ENCODE measurements at places on chromosomes 12 and 14.

DNA sequence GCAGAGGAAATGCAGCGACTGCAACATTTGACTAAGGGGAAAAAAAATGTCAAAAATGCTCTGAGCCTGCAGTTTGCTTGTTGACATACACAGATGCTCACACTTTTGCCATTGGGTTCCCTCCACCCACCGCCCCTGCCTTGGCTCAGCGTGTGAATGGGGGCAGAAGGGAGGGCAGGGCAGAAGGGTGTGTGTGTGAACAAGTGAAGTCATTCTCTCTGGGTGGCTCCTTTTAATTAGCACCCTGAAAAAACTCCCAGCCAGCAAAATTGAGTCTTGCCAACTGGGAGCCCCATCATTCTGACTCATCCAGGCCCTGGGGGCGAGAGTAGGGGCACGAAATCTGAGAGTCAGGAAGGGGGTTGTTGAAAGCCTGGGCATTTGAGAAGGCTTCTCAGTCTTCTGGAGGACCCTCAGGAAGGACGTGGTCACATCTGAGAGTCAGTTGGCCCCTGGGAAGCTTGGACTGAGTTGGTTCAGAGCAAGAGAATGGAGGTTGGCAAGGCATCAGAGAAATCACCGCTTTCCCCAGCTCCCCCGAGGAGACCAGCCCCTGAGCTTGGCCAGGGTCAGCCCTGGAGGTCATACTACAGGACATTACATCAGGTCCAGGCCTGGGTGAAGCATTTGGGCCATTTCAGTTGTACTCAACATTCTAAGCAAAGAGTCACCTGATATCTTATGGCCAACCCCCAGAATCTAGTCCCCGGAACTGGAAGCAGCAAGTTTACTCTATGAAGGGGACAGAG, 22.7 kb upstream of the KRT78 start:
- no peak for DNase-seq

GRCh38 chr12:130141105-130141504, 21.2 kb upstream of the FZD10 start:
- no peak for DNase-seq

DNA sequence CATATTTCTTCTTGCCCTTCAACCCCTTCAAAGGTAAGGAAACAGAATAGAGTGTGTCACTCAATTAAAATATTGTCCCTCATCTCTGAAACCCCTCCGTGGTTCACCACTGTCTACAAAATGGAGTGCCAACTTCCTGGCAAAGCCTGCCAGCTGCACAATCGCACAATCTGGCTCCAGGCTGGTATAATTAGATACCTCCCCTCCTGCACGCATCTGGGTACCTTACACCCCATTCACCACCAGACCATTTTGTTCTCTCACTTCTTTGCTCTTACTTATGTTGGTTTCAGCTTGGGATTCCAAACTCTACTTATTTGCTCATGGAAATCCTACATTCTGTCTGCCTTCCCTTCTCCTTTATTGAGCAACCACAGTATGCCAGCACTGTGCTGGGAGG, 314.9 kb downstream of the NUAK1 start:
- no peak for DNase-seq

GRCh38 chr14:34536951-34537676, 2.4 kb downstream of the EAPP start:
- DNase-seq: no peak

- no peak for DNase-seq
Observed at GRCh38 chr14:45332360-45332988, 79.5 kb upstream of the MIS18BP1 start.

DNA sequence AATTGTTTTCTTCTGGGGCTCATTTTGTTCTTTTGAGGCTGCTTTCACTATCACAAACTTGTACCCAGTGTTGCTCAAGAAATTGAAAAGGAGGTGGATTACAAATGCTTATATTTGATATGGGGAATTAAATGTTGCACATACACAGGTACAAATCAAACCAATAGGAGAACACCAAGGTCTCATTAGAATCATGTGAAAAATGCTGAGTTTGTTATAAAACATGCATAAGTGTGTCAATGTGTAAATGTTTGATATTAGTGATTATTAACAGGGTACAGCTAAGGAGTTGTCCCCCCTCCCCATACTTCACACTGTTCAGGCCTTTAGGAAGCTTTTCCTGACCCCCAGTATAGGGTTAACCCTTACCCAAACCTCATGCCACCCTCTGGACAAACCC, 971.2 kb upstream of the SEL1L start:
- no peak for DNase-seq

GRCh38 chr12:29634057-29634456, 136.6 kb upstream of the OVCH1 start:
- DNase-seq: no peak

DNA sequence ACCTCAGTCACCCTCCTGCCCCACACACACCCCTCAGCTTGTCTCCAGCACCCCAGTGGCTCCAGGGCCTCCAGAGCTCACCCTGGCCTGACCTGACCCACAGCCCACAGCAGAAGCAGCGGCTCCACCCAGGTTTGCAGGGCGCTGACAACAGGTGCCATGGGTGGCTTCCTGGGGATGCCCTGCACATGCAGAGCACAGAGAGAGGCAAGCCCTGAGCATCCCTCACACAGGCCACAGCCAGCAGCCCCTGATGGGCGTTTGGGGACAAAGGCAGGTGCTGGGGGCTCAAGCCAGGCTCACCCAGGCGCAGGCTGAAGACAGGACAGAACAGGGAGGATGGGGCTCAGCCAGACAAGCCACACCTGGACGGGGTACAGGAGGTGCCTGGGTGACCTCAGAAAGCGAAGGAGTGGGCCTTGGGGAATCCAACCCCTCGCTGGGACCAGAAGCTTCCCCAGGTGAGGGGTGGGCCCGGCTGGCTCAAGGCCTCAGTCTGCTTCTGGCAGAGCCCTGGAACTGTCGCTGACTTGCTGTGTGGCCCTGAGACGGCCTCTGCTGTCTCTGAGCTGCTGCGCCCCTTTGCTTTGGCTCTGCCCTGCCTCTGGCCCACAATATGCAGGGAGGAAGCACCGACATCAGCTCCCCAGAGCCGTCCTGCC, 10.6 kb downstream of the ARL6IP4 start:
- no peak for DNase-seq

GRCh38 chr12:58703866-58704265, 216.4 kb downstream of the LRIG3 start:
- no peak for DNase-seq

DNA sequence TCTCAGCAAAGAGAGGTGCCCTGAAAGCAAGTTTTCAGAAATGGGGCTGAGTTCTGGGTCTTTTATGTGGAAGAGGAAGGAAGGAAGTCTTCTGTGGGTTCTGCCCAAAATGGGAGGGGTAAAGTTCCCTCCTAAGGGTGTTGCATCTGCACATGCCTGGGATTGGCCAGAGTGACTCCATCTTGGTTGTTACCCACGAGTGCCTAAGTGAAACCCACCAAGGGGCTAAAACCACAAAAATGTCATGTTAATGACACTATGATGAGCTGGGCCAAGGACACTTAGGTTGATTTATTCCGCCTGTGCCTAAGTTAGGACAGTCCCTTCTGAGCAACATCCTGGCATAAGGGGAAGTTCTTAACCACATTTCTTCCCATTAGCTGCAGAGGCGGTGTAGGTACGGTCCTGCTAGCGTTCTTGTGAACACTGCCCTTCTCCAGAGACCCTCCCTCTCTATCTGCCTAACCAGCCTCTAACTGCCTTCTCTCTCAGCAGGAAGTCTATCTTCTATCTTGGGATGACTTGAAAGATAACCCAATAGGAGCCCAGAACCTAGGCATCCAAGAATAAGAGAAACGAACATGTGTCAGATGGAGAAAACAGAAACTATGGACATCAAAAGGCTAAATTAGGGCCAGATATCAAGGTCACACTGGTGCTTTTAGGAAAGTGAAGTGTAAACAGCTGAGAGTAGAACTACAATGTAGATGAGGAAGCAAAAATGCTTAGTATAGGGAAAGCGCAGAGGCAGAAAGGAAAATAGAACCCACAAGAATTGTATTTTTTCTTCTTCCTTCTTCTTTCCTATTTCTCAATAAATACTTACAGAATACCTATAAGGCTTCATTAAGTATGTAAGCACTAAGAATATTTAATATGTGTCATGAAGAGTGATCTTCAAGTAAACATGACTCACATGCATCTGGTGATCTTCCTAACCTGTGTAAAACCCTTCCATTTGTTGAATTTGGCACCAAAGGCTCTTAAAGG, 104.2 kb upstream of the AMN1 start:
- peak; percentile 93 for DNase-seq

DNA sequence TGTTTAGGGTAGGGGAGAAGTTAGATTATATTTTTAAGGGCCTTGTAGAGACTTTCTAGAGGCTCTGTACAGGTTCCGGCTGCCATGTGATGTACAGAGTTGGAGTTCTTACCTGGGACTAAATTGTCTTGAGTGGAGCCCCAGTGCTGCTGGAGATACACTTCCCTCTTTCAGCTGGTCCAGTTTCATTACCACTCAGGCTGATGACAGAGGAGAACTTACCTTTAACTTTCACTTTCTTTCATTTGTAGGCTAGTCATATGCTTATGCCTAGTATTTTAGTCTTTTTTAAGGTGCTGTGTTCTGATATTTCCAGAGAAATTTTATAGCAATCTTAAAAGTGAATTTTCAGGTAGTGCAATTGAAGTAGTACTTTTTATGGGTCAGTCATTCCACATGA, 117.3 kb downstream of the ERC1 start:
- no peak for DNase-seq

- DNase-seq: no peak
Observed at GRCh38 chr12:58148405-58148804, 207.0 kb downstream of the ATP23 start.

DNA sequence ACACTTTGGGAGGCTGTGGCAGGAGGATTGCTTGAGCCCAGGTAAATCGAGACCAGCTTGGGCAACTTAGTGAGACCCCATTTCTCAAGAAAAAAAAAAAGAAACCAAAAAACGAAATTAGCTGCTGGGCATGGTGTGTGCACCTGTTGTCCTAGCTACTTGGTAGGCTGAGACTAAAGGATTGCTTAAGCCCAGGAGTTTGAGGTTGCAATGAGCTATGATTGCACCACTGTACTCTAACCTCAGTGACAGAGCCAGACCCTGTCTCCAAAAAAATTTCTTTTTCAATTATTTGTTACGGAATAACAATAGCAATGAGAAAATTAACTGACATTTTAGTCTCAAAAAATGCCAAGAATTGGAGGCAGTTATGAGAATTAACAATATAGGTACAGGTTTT, 128.0 kb downstream of the CCDC91 start:
- DNase-seq: no peak

DNA sequence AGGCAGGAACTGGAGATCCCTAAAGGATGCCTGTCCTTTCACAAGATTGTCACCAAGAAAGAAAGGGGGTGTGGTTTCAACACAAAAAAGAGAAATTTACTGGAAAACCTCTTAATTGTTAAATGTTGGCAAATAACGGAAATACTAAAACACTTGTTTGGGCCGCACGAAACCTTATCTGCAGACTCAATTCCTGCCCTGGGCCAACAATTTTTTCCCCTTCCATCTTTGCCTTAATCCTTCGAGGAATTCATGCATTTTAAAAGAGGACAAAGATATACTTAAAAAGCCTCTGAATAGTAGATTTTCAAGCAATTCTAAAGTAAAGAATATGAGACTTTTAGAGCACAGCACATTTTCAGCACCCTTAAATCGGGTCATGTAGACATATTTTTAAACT, 366.2 kb downstream of the DUSP6 start:
- no peak for DNase-seq

DNA sequence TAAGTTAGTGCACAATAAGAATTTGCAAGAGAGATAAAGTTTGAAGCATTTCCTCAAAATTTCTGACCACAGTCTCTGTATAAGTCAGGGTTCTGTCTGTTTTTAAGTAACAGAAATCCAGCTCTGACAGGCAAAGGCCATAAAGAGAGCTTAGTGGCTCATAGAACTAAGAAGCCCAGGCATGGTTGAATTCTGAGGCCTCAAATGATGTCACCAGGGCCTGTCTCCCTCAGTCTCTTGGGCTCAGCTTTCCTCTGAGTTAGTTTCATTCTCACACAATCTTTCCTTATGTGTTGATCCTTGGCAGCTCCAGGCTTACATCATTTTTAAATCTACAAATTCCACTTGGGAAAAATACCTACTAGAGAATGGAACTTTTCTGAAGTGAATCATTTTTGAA, 173.4 kb upstream of the ATP2B1 start:
- DNase-seq: no peak

- no peak for DNase-seq
Observed at GRCh38 chr12:81300454-81300853, 222.6 kb downstream of the ACSS3 start.

DNA sequence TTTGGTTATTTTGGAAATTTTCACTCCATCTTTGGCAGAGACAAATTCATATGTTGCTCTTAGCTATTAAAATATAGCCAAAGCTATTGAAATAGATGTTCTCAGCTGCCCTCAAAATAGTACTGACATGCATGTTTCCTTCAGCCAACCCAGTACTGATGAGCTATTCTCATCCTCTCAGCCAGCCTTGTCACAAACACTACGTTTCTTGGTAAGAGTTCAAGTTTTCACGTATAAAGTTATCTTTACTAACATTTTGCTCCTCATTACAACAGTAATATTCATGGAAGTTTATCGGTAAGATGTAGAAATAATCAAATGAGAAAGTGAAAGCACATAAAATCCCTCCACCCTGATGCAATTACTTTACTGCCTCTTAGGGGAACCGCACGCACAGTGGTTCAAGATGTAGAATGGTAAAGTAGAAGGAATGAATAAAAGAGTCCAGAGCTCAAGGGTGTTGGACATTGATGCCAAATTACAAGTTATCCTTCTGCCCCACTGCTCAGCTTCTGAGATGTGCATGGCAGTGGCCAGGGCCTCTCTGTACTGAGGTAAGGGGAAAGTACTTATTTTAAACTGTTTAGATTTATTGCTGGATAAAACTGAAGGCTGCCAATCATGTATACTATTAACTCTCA, 20.7 kb downstream of the GCH1 start:
- DNase-seq: no peak

- no peak for DNase-seq
Observed at GRCh38 chr12:82479511-82479910, 121.2 kb downstream of the METTL25 start.

DNA sequence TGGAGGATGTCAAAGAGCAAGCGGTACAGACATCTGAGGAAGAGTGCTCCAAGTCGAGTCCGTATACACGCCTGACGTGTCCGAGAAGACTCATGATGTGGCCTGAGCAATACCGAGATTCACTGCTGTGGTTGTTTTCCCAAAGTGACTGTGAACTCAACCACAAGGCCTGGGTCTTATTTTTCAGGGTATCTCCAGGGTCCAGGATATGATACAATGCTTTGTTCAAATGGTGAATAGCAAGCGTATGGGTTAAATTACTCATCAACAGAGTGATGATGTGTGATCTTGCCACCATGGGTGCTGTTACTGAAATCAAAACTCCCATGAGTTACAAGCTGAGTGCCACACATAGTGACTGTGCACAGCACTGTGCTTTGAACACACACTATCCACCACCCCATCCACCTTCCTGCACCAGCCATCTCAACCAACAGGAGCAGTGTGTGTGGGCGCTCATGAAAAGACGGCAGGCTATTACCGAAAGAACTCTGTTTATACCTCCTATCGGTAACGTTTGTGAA, 109.6 kb downstream of the BCAT1 start:
- DNase-seq: no peak
